ENCODE measurements at places on chromosomes 5 and 9.

DNA sequence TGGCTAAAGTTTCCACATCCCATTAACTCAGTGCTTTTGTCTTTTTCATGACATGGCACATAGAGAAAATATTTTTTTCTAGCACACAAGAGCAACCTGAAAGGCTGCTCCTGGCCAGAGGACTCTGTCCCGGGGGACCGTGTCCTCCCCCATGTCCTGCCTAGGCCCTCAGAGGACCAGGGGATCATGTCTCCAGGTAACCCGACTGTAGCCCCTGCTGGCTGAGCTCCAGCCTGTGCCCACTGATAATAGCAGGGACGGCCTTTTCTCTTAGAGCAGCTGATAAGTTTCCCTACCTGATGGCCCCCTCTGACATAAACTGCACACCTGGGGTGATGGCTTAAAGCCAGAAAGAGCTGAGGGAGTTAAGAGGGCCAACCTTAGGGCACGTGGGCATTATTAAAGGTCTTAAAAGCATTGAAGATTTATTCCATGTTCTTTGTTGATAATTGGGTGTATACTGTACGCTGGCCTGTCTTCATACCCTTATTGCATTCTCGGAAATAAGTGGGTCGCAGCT, 5.9 kb downstream of the HDHD3 start:
- DNase-seq = no peak

DNA sequence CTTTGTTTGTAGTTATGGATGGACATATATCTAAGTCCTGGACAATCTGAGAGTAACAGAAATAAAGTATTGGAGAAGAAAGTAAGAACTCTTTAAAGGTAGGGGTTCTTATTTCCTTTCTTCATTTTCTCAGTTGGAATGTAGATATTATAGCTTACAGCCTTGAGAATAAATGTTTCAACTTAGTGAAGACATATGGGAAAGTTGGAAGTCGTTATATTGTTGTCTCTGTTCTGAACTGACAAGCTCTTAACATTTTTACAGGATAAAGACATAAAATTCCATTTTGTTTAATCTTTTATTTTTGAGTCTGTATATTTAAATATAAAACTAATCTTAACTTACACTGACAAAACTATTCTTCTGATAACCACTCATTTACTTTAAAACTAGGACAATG, 2187.5 kb upstream of the ACO1 start:
- no peak for DNase-seq

- DNase-seq = no peak
Observed at GRCh38 chr5:142399891-142400290, 75.1 kb upstream of the SPRY4 start.

DNA sequence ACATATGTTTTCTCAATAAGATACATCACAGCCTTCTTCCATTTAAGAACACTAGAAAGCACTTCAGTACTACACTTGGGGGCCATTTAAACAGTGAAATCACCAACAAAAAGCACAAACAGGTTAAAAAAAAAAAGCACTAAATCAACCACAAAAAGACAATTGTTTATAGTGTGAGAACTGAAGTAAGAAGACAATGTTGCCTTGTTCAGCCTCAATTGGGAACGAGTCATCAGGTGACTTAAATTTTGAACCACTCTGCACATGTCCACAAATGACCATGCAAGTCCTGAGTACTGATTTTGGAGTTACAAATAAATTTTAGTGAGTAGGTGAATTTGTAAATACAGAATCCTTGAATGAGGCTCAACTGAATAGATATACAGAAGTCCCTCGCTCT, 37.2 kb upstream of the HNRNPA0 start:
- DNase-seq = no peak

DNA sequence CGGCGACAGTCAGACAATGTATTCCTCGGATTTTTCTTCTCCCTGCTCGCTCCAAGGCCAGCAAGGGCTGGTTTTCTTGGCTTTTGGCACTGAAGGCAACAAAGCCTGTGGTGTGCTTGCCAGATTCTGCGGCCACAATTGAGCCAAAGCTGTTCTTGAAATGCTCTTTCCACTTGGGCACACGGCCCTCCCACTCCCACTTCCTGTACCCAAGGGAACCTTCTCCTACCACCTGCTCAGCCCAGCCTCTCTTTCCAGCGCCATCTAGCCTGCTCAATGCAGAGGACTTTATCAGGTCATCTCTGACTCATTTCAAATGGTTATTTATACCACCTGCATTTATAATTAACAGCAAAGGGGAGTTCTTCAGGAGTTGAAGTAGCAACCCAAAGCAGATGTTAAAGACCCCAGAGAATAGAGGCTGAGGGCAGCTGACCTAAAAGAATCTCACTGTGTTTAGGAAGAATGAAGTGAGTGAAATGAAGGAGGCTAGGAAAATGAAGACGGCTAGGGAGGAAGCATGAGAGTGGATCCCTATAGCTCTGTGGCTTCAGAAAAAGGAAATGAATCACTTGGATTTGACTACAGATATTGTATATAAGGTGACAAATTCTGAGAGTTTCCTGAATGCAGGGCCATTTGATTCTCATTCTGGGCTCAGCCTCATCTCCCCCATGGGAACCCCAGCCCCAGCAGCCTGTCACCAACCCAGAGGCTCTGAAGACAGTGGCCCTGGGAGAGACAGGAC, 439.0 kb downstream of the ENC1 start:
- no peak for DNase-seq

DNA sequence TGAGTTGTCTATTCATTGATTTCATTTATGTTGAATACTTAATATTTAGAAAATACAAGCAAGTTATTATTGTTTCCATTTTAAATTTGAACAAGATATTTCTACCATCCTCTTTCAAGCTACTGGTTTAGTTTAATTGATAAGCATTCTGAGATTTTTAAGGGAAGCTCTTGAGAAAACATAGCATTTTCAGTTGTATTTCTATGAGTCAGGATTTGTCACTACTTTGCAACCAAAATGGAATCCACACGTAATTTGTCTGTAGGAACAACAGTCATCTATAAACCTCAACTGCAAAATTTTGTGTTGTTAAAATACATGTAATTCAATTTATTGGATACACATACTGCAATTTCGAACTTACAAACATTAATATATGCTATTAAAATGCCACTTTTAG, 74.0 kb downstream of the PRR16 start:
- no peak for DNase-seq

- DNase-seq = no peak
Observed at GRCh38 chr5:125302577-125302976, 556.1 kb upstream of the ZNF608 start.

- DNase-seq = no peak
Observed at GRCh38 chr5:55591686-55592085, 56.9 kb upstream of the PLPP1 start.

- DNase-seq = peak; percentile 18
Observed at GRCh38 chr9:125428060-125428901, 166.7 kb downstream of the GAPVD1 start.

DNA sequence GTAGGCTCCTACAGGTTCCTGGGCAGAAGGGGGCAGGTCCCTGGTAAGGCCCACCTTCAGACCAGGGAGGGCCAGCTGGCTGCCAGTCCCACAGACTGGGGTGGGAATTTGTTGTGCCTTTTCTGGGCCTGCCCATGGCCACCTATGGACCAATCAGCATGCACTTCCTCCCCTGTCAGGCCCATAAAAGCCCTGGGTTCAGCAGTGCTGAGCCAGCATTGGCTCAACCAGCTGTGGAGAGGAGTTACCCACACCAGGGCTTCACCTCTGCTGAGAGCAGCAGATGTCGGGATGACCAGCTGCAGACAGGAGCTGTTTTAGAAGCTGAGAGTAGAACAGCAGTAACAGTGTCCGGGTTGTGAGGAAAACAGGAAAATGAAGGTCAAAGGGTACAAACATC, 373.4 kb upstream of the ACO1 start:
- DNase-seq = no peak

GRCh38 chr5:68657055-68657961, 436.5 kb upstream of the SLC30A5 start:
- DNase-seq = no peak

- DNase-seq = no peak
Observed at GRCh38 chr5:95087816-95088317, 197.0 kb downstream of the MCTP1 start.

DNA sequence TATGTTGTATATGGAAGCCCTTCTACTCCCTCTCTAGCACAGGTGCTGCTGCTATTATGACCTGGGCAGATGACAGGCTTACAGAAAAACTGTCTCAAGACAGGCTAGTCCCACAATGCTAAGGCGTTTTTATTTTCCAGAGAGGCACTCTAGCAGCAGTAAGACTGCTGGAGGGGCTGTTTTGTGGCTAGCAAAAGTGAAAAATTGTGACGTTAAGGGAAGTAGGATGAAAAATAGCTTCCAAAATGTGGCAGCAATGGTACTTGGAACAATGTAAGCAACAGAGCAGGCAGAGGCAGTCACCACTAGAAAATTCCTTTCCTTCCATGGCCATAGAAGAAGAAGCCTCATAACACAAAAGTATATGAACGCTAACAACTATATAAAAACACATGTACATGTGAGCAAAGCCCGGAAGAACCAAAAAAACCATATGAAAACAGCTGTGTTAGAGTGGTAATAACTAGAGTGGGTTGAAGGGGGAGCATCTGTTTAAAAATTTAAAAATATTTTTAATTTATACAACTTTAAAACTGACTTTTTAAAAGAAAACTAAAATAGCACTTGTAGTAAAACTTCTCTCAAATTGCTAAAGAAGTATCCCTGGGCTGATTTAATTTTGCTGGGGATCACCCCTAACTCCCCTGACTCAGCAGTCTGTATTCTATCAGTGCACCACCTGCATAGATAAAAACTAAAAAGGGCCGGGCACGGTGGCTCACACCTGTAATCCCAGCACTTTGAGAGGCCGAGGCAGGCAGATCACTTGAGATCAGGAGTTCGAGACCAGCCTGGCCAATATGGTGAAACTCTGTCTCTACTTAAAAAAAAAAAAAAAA, 30.6 kb downstream of the CLINT1 start:
- no peak for DNase-seq

DNA sequence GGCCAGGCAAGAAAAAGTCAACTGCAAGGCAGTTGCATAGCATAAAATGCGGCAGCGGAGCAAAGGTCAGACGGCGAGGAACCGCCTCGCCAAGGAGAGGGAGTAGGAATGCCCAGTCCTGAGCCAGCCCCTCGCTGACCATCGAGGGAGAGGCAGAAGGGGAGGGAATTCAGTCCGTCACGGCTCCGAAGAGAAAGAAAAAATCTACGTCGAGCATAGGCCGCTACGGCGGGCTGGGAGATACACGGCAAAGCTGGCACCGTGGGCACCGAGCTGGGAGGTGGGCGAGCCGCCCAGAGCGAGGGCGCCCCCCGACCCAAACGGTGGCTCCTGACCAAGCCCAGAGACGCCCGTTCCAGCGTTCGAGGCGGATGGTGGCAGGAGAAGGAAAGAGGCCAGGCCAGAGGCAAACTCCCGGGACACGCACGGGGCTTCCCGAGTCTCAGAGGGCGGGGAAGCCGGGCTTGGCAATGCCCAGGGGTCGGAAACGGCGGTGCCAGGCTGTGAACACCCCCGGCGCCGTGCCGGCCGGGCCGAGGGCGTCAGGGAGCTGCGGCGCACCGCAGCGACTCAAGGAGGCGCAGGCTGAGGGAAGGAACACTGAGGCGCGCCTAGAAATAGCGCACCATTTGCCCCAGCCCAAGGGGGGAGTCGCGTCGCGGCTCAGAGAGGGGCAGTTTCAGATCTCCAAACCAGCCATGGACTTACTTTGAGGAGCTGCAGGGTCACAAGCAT, 518 bp downstream of the SPRY4 start:
- no peak for DNase-seq

DNA sequence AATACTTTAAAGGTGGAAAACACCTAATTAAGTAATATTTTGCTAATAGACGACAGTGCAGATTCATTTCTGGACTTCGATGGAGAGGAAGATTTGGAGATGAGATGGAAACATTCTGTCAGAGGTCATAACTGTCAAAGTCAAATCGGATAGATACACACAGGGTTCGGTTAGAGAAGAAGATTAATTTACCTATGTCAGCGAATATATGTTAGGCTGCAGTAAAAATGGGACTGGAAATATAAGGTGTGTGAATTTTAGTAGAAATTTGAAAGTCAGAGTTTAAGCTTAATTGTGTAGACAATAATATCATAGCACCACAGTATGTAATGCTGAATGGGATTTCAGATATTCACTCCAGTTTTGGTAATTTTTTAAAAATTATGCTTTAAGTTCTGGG, 1020.3 kb upstream of the ACO1 start:
- DNase-seq = no peak

- DNase-seq = no peak
Observed at GRCh38 chr5:173926359-173926758, 38.2 kb downstream of the CPEB4 start.

GRCh38 chr5:81167544-81167943, 65.6 kb upstream of the CKMT2 start:
- no peak for DNase-seq

DNA sequence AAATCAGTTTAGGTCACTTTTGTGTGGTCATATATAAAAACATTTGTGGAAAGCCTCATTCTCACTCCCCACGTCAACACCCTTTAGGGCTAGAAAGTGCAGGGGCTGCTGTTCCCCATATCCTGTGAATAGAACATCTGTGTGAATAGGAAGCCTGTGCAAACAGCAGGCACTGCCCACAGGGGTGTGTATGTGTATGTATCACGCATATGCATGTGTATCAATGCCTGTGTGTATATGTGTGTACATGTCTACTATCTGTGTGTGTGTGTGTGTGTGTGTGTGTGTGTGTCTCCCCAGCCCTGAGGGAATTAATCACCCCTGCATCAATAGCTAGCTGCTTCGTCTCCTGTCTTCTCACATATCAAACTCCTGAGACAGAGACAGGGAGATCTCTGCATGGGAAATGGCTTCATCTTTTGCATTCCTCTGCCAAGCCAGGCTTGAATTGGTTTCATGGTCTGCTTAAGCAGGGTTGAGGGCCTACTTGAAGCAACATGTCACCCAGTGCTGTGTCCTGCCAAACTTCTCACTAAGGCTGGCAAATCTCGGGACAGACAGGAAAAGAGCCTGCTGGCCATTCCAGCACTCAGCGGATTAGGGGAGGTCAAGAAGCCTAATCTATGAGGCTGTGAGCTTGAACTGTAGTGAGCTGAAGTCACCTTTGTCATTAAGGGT, 265.8 kb downstream of the ADAMTSL1 start:
- DNase-seq = no peak

- DNase-seq = no peak
Observed at GRCh38 chr5:137097203-137097602, 401.9 kb downstream of the SPOCK1 start.

DNA sequence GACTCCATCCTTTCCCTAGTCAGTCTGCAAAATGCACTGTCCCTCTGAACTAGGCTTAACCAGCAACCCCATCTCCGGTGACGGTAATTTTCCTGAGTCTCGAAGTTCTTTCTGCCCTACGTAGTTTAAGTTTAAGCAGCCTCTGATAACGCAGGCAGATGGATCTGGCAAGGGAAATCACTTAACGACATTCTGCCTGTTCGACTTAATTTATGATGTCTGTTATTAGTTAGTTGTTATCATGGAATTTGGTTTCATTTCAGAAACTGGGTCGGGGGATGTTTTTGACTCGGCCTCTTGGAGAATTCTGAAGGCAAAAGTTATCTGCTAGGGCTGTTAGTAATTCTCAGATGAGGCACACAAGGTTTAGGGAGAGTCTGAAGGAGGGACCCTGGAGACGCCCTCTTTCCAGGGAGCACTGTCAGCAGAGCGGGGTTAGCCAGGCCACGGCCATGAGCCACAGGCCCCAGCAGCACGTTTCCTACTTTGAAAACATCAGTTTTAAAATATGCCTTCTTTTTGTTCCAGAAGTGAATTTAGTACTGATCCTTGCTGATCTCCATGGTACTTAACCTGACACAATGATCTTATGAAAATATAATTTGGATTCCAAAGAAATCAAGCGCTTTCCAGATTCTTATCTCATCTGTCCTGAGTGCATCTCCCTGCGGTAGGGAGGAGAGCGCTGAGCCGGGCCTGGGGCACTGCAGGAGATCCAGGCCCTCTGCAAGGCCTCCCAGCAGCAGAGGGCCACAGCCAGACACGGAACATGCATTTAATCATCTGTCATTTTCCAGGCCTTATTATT, 171.0 kb upstream of the OTULINL start:
- no peak for DNase-seq

Measured in CD4-positive, CD25-positive, alpha-beta regulatory T cell (primary cell).